ENCODE measurements at places on chromosomes 1 and 21.

- DNase-seq, result no peak
Observed at GRCh38 chr1:101203820-101204540, 32.8 kb upstream of the S1PR1 start.

- DNase-seq, result no peak
Observed at GRCh38 chr1:164720440-164721227, 161.7 kb downstream of the PBX1 start.

- no peak for DNase-seq
Observed at GRCh38 chr1:117370071-117370470, 2.8 kb downstream of the MAN1A2 start.

DNA sequence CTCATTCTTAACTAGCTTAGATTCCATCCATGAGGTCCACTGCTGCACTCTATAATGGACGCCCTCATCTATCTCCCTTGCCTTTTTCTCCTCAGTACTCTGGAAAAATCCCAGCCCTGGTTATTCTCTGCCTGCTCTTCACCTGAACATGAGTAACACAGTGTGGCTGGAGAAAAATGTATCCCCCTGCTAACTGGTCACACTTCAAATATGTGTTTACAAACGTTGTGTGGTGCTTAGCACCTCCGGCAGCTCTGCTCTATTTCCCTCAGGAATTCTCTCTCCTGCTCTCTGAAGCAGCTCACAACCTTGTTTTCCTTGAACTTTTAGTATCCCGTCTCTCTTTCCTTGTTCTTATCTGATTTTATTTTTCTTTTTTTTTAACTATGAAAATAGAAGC, 4.1 kb downstream of the SCCPDH start:
- DNase-seq, result no peak

- no peak for DNase-seq
Observed at GRCh38 chr1:5768014-5768413, 224.2 kb downstream of the NPHP4 start.
